Activated T-helper 1 cell treated with anti-CD3 and anti-CD28 coated beads, Interleukin-12 subunit alpha, Interleukin-12 subunit beta, Interleukin-2, Interleukin-4 antibody, amounts not matched to agents 30 ng/mL and 10 ng/mL and 1 ng/mL, durations not matched to agents 14 hours and 24 hours and 36 hours (primary cell): ENCODE measurements at places on chromosomes 6 and 20. TPM values are rescaled to one million over a fixed set of nuclear protein-coding genes. Genes with fewer than 3 reads are reported as not detected.

SIGLEC1 gene
- not detected in 2 replicates for total RNA-seq

VSTM2L gene
- 0.29 TPM in 1 of 2 replicates, not detected in the other for total RNA-seq

DNA sequence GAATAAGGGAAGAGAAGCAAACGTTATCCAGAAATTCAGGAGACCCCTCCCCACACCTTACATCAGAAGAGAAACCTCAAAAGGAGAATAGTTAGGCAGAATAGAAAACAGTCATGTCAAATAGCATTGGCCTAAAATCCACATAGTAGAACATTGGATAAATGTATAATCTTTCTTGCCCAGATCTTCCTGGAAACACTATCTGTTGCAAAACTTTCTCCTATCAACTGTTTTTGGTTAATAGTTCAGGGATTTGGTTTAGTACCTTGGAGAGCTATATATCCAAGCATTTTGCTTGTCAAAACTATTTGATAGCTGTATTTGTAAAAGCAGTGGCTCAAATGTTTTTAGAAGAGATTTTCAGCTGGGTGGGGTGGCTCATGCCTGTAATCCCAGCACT is 74.3 kb upstream of the PHACTR2 start:
- no peak for DNase-seq

- DNase-seq: no peak
Measured at GRCh38 chr20:63173552-63174191, 42.3 kb downstream of the YTHDF1 start.

- DNase-seq: no peak
Measured at GRCh38 chr6:150491131-150491810, 108.4 kb upstream of the PLEKHG1 start.
